Sigmoid colon (tissue), 7 donors: ENCODE measurements at places on chromosomes 1 and 21. TPM values are rescaled to one million over a fixed set of nuclear protein-coding genes. Genes with fewer than 3 reads are reported as not detected.

The SLAMF9 gene
- not detected for total RNA-seq

The C1QA gene
- 226 TPM for total RNA-seq

The CNR2 gene
- total RNA-seq: not detected

The VASH2 gene
- total RNA-seq: 0.27 TPM

The CASQ1 gene
- 9.4 TPM for total RNA-seq

The WRAP73 gene
- total RNA-seq: 17.2 TPM

The MYOC gene
- 12.2 TPM for total RNA-seq

The FAM72D gene
- not detected for total RNA-seq

The UBL4B gene
- 0.33 TPM for total RNA-seq

The FAM131C gene
- not detected for total RNA-seq

The ASPM gene
- total RNA-seq: 0.68 TPM

The ANXA9 gene
- total RNA-seq: not detected

The DCDC2B gene
- not detected for total RNA-seq

The VWA5B1 gene
- not detected for total RNA-seq

The DDI2 gene
- total RNA-seq: 27.3 TPM

The FAM163A gene
- total RNA-seq: 0.36 TPM

The S100A12 gene
- total RNA-seq: not detected

The FCRL5 gene
- total RNA-seq: not detected

The ZNF692 gene
- total RNA-seq: 33.9 TPM

The ADGRB2 gene
- 1.5 TPM for total RNA-seq

The OR2L8 gene
- not detected for total RNA-seq

The KLF17 gene
- total RNA-seq: 0.16 TPM

The CLEC20A gene
- total RNA-seq: not detected

The HPDL gene
- 0.95 TPM for total RNA-seq

The CFHR1 gene
- total RNA-seq: not detected

The PRKAA2 gene
- 30.8 TPM for total RNA-seq
